Endodermal cell (in vitro differentiated cells): ENCODE measurements at places on chromosomes 4 and X. TPM values are rescaled to one million over a fixed set of nuclear protein-coding genes. Genes with fewer than 3 reads are reported as not detected.

DNA sequence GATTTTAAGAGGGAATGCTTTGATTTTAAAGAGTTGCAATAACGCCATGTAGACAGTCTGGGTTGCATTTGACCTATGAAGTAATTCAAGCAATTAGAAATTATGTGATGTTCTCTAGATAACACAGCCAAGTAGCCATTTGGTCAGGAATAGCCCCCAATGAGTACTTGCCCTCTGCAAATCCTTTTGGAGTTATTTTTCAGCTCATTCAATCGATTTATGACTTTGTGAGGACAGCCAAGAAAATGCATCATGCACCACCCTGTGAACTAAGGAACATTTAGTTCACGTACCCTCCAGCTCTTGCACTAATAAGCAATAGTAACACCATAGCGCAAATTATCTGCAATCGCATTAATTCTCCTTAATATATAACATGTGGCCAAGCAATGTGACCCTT is 552.6 kb upstream of the INTU start:
- H3K27ac ChIP-seq, result no peak overlapping the region
- H3K36me3 ChIP-seq, result no peaks in the 10 kb centered on the region
- no peak for DNase-seq
- no peak overlapping the region for H3K4me3 ChIP-seq

TLR10 gene
- total RNA-seq, result not detected in 2 replicates

GRCh38 chr4:52783069-52783468 is 31.8 kb upstream of the ERVMER34-1 start:
- H3K4me3 ChIP-seq, result no peak overlapping the region
- H3K4me1 ChIP-seq, result no peaks in the 10 kb centered on the region
- no peak for DNase-seq
- no peaks in the 10 kb centered on the region for H3K36me3 ChIP-seq
- H3K27ac ChIP-seq, result no peak overlapping the region
- H3K27me3 ChIP-seq, result no peaks in the 10 kb centered on the region

DNA sequence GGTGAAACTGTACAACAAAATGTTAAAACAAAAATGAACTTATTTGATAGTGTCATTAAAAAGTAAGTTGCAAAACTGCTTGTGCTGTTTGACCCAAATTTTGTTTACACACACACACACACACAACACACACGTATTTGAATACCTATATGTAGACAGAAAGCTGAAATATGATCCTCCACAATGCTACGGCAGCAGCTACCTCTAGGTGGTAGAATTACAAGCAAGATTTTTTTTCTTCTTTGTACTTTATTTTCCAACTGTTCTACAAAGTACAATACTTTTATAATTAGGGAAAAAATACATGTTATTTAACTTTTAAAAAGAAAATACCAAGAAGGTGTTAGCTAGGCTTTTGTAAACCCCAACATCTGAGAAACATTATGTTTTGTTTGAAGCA is 1.2 kb downstream of the CYTL1 start:
- no peaks in the 10 kb centered on the region for H3K4me1 ChIP-seq
- no peak overlapping the region for H3K27ac ChIP-seq

DNA sequence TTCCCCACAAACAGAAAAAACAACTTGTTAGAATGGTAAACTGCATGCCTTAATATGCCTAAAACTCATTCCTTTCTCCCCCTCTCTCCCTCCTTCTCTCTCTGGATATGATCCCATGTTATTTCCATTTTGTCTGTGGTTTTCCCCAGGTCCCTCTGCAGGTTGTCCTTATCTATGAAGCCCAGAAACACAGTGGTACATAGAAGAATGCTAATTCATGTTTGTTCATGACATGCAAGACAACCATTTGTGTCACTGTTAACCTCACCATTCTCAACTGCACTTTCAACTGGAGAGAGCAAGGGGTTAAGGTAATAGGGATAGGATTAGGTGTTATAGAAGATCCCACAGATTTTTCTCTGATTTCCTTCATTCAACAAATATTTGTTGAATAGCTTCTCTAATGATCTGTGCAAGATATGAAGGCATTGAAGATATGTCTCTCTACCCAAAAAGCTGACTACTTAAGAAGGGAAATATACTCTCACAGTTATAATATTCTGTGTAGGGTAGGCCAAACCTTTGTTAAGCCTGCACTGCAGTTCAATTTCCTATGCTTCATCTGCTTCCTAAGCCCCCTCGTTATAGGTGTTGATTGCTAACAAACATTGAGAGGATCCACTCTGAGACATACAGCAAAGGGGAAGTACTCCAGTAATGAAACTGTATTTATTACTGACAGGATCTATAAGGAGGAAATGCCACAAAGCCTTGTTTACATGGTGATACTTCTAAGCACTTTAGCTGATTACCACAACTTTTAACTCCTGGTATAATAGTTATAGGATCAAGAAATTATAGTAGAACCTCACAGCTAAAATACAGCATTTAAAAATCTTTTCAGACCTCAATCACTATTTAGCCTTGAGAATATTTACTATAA is 96.1 kb downstream of the FRYL start:
- no peaks in the 10 kb centered on the region for H3K27me3 ChIP-seq
- H3K36me3 ChIP-seq, result no peaks in the 10 kb centered on the region
- H3K4me1 ChIP-seq, result peaks cover 4% of the 10 kb centered on the region
- no peak overlapping the region for H3K4me3 ChIP-seq
- H3K27ac ChIP-seq, result no peak overlapping the region

NOA1 gene
- 17.8 and 18.4 TPM in 2 replicates for total RNA-seq

GRCh38 chr4:105145903-105146275 is 787 bp upstream of the TET2 start:
- H3K27ac ChIP-seq, result no peak overlapping the region
- peak; percentile 71 for DNase-seq
- peak overlapping the region; percentile 98 for H3K4me3 ChIP-seq
- no peaks in the 10 kb centered on the region for H3K4me1 ChIP-seq
- H3K36me3 ChIP-seq, result no peaks in the 10 kb centered on the region

DNA sequence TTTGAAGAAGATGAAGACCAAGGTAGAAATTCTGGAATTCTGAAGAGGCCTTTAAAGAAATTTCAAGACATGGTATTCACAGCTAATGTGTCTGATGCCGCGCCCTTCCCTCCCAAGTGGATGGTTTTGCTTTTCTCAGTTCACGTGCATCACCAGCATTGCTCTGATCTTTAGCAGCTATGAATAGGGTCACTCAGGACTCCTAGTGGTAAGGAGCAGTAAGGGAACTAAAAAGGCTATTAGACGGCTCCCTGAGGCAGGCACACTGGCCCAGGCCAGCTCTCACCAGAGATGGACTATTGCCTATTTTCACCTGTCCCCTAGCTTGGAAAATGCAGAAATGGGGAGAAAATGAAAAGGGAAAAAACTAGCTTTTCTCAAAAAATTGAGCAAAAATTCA is 447.5 kb upstream of the RASGEF1B start:
- peak; percentile 61 for DNase-seq
- H3K4me1 ChIP-seq, result no peaks in the 10 kb centered on the region
- no peaks in the 10 kb centered on the region for H3K36me3 ChIP-seq
- H3K27me3 ChIP-seq, result peaks cover 16% of the 10 kb centered on the region
- H3K4me3 ChIP-seq, result no peak overlapping the region

GRCh38 chr4:24511371-24512063 is 72.8 kb downstream of the DHX15 start:
- H3K27me3 ChIP-seq, result no peaks in the 10 kb centered on the region
- H3K4me3 ChIP-seq, result no peak overlapping the region
- no peak overlapping the region for H3K27ac ChIP-seq
- no peaks in the 10 kb centered on the region for H3K4me1 ChIP-seq
- DNase-seq, result peak; percentile 65
- H3K36me3 ChIP-seq, result peaks cover 26% of the 10 kb centered on the region

H2AZ1 gene
- 266 to 651 TPM (median 628 TPM) in 3 replicates for total RNA-seq

SMR3A gene
- not detected in 2 replicates for total RNA-seq

IL1RAPL2 gene
- not detected in 3 replicates for total RNA-seq

- H3K27ac ChIP-seq, result no peak overlapping the region
- no peaks in the 10 kb centered on the region for H3K36me3 ChIP-seq
- H3K4me1 ChIP-seq, result peaks cover 7% of the 10 kb centered on the region
- peak; percentile 71 for DNase-seq
- peaks cover 35% of the 10 kb centered on the region for H3K27me3 ChIP-seq
Measured at GRCh38 chrX:39815631-39816030, 282.1 kb downstream of the BCOR start.
